ENCODE measurements at places on chromosomes 4 and X. TPM values are rescaled to one million over a fixed set of nuclear protein-coding genes. Genes with fewer than 3 reads are reported as not detected.

DNA sequence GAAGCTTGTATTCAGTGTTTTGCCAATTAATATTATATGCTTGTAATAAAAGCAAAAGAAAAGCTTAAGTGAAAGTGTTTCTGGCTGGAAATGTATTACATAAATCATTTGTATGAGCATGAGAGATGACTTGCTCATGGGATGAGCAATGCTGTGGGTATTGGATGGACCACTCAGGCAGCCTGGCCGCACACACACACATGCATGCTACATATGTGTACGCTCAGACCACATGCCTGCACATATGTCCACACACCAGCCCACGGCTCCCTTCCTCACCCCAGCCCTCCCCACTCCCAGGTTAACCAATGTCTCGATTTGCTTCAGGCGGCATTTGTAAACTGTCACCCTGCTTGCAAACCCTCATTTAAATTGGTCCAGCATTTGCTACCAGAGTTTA, 55.9 kb downstream of the CPLX1 start:
- no peak overlapping the region for H3K27ac ChIP-seq
- H3K4me3 ChIP-seq: peak overlapping the region; percentile 64
- H3K4me1 ChIP-seq: peaks cover 49% of the 10 kb centered on the region
- H3K27me3 ChIP-seq: peaks cover 11% of the 10 kb centered on the region
- H3K36me3 ChIP-seq: peaks cover 51% of the 10 kb centered on the region
- no peak for DNase-seq

LNX1 gene
- total RNA-seq: not detected

- H3K36me3 ChIP-seq: peaks cover 2% of the 10 kb centered on the region
- no peak overlapping the region for H3K4me3 ChIP-seq
- no peaks in the 10 kb centered on the region for H3K27me3 ChIP-seq
- H3K4me1 ChIP-seq: no peaks in the 10 kb centered on the region
These were observed 404.7 kb upstream of the GNPDA2 start for GRCh38 chr4:45131020-45131419.

NPNT gene
- total RNA-seq: not detected

NXF2B gene
- not detected for total RNA-seq

DNA sequence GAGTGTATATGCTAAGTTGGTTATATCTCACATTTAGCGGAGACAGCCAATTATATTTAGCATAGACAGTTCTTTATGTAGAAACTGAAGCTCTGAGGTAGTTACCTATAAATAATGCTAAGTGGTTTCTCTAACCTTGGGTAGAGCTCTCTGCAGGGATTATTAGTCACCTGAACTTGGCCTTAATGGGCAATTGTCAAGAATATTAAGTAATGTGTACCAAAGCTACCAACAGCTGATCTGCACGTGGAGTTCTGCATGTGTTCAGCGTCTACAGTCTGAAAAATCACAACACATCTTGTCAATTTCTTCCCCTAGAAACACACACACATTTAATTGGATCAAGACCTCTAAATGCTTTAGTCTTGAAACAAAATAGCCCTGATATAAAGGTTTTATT, 740.6 kb upstream of the FAM241A start:
- H3K27ac ChIP-seq: no peak overlapping the region
- DNase-seq: no peak
- H3K36me3 ChIP-seq: no peaks in the 10 kb centered on the region
- no peak overlapping the region for H3K4me3 ChIP-seq
- H3K27me3 ChIP-seq: peaks cover 3% of the 10 kb centered on the region

DNA sequence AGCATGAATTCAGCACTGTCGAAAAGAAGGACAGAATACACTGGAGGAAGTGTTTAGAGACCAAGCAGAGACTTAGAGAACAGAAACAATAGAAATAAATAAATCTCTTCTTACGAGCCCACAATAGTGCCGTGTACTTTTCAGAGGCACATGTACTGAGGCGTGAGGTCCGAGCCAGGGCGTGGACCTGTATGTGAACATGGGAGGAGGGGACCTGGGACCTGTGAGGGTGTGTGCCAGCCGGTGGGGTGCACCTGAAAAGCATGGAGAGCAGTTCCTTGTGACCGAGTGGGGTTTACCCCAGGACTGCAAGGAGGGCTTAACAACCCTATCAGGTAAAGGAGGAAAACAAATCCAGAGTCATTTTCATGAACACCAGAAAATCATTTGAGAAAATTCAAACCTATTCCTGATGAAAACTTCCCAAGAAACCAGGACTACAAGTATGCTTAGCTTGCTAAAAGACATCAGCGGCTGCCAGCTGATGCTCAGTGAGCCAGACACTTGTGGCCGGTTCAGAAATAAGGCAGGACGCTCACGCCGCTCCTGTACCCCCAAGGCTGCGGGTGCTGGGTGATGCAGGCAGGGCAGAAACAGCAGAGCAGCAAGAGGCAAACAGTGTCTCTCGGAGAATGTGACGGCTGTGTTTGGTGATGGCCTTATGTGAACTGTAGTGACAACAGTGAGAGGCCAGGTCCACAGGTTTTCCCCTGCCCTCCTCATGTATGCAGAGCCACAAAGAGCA, 37.1 kb downstream of the NELFA start:
- no peak overlapping the region for H3K4me3 ChIP-seq
- DNase-seq: no peak
- peaks cover 17% of the 10 kb centered on the region for H3K36me3 ChIP-seq
- no peak overlapping the region for H3K27ac ChIP-seq
- H3K4me1 ChIP-seq: no peaks in the 10 kb centered on the region

GRCh38 chr4:94531991-94532789, 80.4 kb downstream of the PDLIM5 start:
- peaks cover 4% of the 10 kb centered on the region for H3K36me3 ChIP-seq
- no peak overlapping the region for H3K4me3 ChIP-seq
- no peaks in the 10 kb centered on the region for H3K27me3 ChIP-seq
- no peak overlapping the region for H3K27ac ChIP-seq
- peaks cover 18% of the 10 kb centered on the region for H3K4me1 ChIP-seq

DNA sequence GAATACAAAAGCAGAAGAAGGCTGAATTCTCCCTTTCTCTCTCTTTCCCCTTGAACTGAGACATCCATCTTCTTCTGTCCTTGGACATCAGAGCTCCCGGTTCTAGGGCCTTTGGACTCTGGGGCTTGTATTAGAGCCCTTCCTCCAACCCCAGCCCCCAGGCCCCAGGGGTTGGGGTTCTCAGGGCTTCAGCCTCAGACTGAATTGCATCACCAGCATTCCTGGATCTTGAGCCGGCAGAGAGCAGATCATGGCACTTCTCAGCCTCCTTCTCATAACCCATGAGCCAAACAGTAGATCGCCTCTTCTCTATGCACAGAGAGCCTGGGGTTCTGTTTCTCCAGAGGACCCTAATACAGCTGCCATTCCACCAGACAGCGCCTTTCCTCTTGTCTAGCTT, 25.3 kb upstream of the CLDN24 start:
- H3K36me3 ChIP-seq: no peaks in the 10 kb centered on the region
- H3K27ac ChIP-seq: no peak overlapping the region
- H3K27me3 ChIP-seq: no peaks in the 10 kb centered on the region
- H3K4me1 ChIP-seq: peaks cover 22% of the 10 kb centered on the region

- no peaks in the 10 kb centered on the region for H3K4me1 ChIP-seq
- H3K4me3 ChIP-seq: no peak overlapping the region
- peaks cover 3% of the 10 kb centered on the region for H3K36me3 ChIP-seq
- peaks cover 2% of the 10 kb centered on the region for H3K27me3 ChIP-seq
- no peak for DNase-seq
These were observed 33.0 kb downstream of the FREM3 start for GRCh38 chr4:143667461-143667860.

DNA sequence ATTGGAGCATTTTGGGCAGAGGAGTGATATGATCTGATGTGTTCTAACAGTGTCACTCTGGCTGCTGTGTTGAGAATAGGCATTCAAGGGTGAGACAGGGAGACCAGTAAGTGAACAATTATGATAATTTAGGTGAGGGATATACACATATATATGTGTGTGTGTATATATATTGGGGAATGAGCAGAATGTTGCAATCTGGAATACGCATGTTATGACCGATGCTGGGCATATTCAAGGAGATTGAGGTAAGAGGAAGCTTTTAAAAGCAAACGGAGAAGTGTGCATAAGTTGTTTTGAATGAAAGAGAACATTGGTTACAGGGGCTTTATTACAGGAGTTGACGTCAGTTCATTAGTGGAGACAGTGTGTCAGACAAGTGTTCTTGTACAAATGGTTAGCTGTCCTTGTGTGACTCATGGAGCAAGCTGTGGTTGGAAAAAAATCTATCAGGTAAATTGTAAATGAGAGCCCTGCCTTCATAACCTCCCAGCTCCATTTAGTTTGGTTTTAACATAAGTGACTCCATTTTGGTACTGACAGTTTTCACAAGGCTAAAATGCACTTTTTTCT, 442.5 kb upstream of the LCORL start:
- H3K4me3 ChIP-seq: no peak overlapping the region
- H3K36me3 ChIP-seq: no peaks in the 10 kb centered on the region
- no peaks in the 10 kb centered on the region for H3K27me3 ChIP-seq
- H3K27ac ChIP-seq: no peak overlapping the region

GRCh38 chr4:159981469-159981856, 878.6 kb downstream of the RAPGEF2 start:
- H3K4me1 ChIP-seq: no peaks in the 10 kb centered on the region
- no peak for DNase-seq
- H3K27me3 ChIP-seq: no peaks in the 10 kb centered on the region
- H3K4me3 ChIP-seq: no peak overlapping the region

DNA sequence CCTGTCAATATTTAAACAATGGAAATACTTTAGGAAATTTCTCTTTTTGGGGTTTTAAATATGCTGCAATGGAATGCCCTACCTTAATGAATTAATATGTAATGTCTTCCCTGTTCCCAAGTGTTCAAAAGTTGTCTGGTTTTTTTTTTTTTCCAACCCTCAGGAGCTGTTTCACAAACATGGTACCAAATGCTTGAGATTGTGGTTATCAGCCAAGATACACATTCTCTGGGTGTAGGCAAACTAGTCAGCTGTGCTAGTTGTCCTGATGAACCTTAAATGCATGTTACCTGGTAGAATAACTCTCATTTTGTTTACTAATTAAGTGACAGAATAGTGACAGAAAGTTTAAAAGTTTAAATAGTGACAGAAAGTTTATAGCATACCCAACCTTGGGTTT, 50.7 kb downstream of the FHL1 start:
- peaks cover 3% of the 10 kb centered on the region for H3K4me1 ChIP-seq
- no peak for DNase-seq
- H3K36me3 ChIP-seq: peaks cover 10% of the 10 kb centered on the region
- no peak overlapping the region for H3K27ac ChIP-seq
- no peaks in the 10 kb centered on the region for H3K27me3 ChIP-seq

MAGEB17 gene
- total RNA-seq: not detected

NEUROG2 gene
- total RNA-seq: 4.2 TPM

BEX2 gene
- total RNA-seq: 19.2 TPM

- no peaks in the 10 kb centered on the region for H3K4me1 ChIP-seq
- no peak overlapping the region for H3K27ac ChIP-seq
- no peak overlapping the region for H3K4me3 ChIP-seq
- H3K27me3 ChIP-seq: no peaks in the 10 kb centered on the region
- no peak for DNase-seq
- H3K36me3 ChIP-seq: no peaks in the 10 kb centered on the region
These were observed 16.4 kb downstream of the BANK1 start for GRCh38 chr4:101806914-101807313.

PKD2 gene
- total RNA-seq: 37.3 TPM

DNA sequence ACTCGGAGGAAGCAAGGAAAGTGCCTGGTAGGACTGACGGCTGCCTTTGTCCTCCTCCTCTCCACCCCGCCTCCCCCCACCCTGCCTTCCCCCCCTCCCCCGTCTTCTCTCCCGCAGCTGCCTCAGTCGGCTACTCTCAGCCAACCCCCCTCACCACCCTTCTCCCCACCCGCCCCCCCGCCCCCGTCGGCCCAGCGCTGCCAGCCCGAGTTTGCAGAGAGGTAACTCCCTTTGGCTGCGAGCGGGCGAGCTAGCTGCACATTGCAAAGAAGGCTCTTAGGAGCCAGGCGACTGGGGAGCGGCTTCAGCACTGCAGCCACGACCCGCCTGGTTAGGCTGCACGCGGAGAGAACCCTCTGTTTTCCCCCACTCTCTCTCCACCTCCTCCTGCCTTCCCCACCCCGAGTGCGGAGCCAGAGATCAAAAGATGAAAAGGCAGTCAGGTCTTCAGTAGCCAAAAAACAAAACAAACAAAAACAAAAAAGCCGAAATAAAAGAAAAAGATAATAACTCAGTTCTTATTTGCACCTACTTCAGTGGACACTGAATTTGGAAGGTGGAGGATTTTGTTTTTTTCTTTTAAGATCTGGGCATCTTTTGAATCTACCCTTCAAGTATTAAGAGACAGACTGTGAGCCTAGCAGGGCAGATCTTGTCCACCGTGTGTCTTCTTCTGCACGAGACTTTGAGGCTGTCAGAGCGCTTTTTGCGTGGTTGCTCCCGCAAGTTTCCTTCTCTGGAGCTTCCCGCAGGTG, 637 bp downstream of the AR start:
- no peak overlapping the region for H3K27ac ChIP-seq
- no peaks in the 10 kb centered on the region for H3K36me3 ChIP-seq
- H3K4me1 ChIP-seq: peaks cover 26% of the 10 kb centered on the region
- H3K27me3 ChIP-seq: peaks cover 6% of the 10 kb centered on the region
- H3K4me3 ChIP-seq: peak overlapping the region; percentile 93

GRCh38 chr4:43345323-43345925, 452.9 kb downstream of the GRXCR1 start:
- H3K27ac ChIP-seq: no peak overlapping the region
- no peaks in the 10 kb centered on the region for H3K27me3 ChIP-seq

GRCh38 chr4:25862411-25863346, at the start of gene SEL1L3:
TSS of gene SEL1L3 (minus strand) at chr4:25862988. CDS start at chr4:25862836, 152 bp downstream.
- peaks cover 50% of the 10 kb centered on the region for H3K27me3 ChIP-seq
- H3K27ac ChIP-seq: no peak within 1 kb of the TSS
- peaks cover 31% of the 10 kb centered on the region for H3K4me1 ChIP-seq
- no peak for DNase-seq

- no peak overlapping the region for H3K4me3 ChIP-seq
- peaks cover 2% of the 10 kb centered on the region for H3K36me3 ChIP-seq
- H3K27ac ChIP-seq: no peak overlapping the region
- DNase-seq: no peak
- peaks cover 4% of the 10 kb centered on the region for H3K4me1 ChIP-seq
These were observed 152.7 kb downstream of the TEX11 start for GRCh38 chrX:70755850-70756249.

DNA sequence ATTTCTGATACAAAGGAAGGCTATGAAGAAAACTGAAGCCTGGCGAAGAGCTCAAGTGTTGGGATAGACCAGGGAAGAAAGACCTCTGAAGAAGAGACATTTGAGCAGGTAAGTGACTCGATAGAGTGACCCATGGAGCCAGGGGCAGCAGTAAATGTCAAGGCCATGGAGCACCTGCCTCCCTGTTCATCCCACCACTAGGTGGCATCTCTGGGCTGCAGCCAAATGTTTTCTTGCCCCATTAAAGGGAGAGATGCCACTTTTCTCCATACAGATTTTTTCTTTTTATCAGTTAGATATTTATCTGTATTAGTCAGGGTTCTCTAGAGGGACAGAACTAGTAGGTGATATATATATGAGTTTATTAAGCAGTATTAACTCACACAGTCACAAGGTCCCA, 4.9 kb upstream of the ZNF81 start:
- no peak overlapping the region for H3K4me3 ChIP-seq
- no peaks in the 10 kb centered on the region for H3K27me3 ChIP-seq
- H3K27ac ChIP-seq: no peak overlapping the region
- DNase-seq: peak; percentile 27
- H3K4me1 ChIP-seq: peaks cover 11% of the 10 kb centered on the region

FRAS1 gene
- 9.3 TPM for total RNA-seq
